HFFc6 (cell line): ENCODE measurements at places on chromosomes 5 and 9. TPM values are rescaled to one million over a fixed set of nuclear protein-coding genes. Genes with fewer than 3 reads are reported as not detected.

DNA sequence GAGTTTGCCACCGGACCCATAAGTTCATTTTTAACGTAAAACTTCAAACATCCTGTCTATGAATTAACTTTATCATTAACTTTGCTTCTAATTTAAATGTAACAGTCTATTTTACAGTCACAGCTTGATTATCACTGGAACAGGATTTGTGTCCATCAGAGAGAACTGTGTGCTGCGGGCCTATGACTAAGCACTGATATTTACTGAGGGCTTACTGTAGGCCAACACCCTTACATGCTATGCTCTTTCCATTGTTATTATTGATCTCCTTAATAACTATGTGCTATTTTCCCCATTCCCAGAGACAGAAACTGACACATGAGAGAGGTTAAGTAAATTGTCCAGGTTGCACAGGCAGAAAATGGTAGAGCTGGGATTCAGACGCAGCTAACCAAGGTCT is 24.0 kb upstream of the GPR151 start:
- DNase-seq, result no peak

- peak; percentile 90 for DNase-seq
Observed at GRCh38 chr5:41835645-41836044, 34.6 kb downstream of the OXCT1 start.

The SLC6A18 gene
- total RNA-seq, result not detected in 3 replicates

GRCh38 chr9:22124263-22125011 is 115.3 kb upstream of the CDKN2B start:
- DNase-seq, result no peak

The DND1 gene
- 0.37 to 0.59 TPM (median 0.53 TPM) in 3 replicates for total RNA-seq

The WNT8A gene
- total RNA-seq, result not detected in 2 replicates

The ANXA2R gene
- total RNA-seq, result 0.67 to 0.99 TPM (median 0.78 TPM) in 3 replicates

DNA sequence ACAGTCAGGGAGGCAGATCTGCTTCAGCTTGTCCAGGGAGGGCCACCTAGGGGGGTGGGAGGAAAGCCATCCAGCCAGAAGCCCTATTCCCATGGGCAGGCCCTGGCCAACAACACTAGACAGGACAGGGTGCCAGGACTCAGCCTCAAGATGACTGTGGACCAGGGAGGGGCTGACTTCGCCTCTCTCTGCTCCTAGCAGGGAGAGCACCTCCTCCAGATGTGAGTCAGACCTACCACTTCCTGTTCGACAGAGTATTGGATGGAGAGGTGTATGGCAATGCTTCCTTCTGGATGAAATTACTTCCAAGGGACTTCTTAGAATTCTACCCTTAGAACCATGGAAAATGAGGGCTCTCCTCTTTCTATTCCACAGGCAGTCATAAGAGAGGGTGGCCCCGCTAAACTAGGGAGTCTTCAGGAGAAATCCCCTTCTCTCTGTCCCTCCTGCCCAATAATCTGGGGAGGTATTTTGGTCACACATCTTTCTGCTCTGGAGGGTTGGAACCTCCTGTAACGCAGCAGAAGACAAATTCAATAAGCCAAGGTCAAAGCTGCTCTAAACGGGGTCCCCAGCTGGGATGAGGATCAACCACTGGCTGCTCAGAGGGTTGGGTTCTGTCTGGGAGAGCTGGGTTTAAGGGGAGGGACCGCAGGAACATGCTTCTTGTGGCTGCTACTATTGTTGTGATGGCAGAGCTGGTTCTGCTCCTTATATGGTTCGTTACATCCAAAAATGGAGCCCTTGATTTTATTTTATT is 23.2 kb upstream of the RCL1 start:
- peak; percentile 23 for DNase-seq

The PGM5 gene
- 0.85 TPM in 1 of 3 replicates, not detected in the others for total RNA-seq

The PTGDS gene
- total RNA-seq, result not detected in 3 replicates

The PCDHGB2 gene
- 5.2 to 9.6 TPM (median 9.0 TPM) in 3 replicates for total RNA-seq

DNA sequence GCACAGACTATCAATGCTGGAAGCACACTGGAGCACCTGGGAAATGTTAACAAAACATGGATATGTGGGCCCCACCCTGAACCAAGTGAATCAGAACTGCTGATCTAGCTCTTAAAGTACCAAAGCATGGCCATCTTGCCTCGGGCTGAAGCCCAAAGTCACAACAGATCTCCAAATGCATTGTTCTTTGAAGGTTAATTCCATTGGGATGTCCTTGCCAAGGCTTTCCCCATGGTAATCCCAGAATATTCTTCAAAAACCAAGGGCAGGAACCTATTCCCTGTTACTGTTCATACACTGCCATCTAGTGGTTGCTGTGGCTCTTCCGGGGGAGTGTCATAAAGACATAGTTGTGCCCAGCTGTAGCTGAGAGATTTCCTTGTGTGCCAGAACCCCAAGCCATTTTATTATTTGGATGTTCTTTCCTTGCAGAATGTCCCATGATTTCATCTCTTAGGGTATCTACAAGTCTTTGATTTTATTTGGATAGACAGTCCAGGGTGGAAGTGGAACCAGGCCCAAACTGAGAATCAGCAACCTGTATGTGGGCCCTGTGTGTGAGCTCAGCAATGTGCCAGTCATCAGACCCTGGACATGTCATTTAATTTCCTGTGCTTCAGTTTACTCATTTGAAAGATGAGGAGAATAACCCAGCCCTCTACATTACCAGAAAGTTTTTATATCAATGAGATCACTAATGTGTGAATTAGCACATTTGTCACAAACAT is 290.0 kb downstream of the ACTL7B start:
- peak; percentile 74 for DNase-seq

The ADAMTSL1 gene
- 38.1 to 90.1 TPM (median 49.4 TPM) in 3 replicates for total RNA-seq

- no peak for DNase-seq
Observed at GRCh38 chr5:112010475-112010874, 253.5 kb upstream of the NREP start.

The SHOC1 gene
- total RNA-seq, result not detected in 3 replicates

GRCh38 chr5:40984884-40985283 is 75.6 kb downstream of the C7 start:
- DNase-seq, result peak; percentile 55

DNA sequence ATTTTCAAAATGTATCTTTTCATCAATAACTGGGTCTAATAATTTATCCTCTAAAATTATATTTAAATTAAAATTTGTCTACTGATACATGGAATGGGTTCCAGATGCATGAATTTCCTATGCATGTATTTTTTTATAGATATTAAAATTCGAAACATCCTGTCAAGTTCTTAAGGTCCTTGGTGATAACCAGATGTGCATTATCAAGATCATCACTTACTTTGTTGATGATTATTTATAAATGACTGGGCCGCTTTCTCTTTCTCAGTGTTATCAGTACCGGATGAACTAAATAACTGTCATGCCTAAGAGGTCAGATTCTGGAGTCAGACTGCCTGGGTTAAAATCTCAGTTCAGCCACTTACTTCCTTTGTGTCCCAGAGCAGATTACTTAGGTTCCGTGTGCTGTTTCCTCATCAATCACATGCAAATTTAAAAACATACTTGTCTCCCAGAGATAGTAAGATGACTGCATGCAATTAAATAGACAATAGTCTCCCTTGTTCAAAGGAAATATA is 124.3 kb downstream of the TEX10 start:
- no peak for DNase-seq

The PRKACG gene
- not detected in 3 replicates for total RNA-seq

DNA sequence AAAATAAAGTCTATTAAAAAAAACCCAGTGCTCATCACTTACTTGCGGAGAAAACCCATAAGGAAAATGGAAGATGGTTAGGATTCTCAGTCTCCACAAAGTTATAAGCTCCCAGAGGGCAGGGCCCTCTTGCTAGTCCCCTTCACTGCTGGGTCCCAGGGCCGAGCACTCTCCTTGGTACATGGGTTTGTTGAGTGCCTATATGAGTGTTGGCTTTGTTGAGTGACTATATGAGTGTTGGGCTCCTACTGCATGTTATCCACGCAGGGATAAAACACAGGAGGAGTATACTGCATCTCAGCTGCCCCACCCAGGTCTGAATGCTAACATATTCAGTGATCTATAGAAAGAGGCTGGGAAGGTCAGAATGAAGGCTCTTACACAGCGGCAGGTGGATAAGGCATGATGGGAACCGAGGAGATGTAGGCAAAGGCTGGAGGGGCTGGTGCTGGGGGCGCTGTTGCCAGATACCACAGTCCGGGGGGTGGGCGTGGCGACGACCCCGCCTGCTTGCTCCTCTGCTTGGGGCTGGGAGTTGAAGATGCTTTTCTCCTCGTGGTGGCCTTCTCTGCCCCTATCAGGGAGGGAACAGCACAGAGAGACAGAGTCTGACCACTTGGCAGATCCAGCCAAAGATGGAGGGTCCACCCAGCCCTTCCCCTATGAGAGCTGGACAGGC is 11.6 kb downstream of the ORM2 start:
- no peak for DNase-seq

- no peak for DNase-seq
Observed at GRCh38 chr5:39505363-39505762, 80.6 kb upstream of the DAB2 start.

GRCh38 chr9:92003308-92004044 is 53.4 kb upstream of the ROR2 start:
- DNase-seq, result no peak

DNA sequence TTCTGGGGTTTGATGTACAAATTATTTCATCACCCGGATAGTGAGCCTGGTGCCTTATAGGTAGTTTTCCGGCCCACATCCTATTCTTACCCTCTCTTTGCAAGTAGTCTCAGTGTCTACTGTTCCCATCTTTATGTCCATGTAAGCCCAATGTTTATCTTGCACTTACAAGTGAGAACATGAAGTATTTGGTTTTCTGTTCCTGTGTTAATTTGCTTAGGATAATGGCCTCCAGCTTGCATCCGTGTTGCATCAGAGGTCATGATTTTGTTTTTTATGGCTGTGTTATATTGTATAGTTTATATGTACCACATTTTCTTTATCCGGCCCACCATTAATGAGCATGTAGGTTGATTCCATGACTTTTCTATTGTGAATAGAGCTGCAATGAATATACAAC is 136.5 kb downstream of the PRR16 start:
- no peak for DNase-seq

DNA sequence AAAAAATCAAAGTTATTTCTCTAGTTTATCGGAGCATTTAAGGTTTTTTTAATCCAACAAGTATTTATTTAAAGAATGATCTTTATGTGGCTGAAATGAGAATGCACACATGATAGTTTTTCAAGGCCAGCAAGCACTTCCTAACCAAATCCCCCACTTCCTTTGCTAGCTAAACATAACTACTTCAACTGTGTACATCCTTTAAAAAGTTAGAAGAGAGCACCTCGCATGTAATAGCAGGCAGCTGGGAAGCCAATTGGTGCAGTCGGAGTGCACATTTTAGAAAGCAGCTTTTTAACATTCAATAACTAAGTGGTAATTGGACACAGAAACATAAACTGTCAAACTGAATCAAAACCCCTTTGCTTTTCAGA is 245.7 kb downstream of the BNC2 start:
- no peak for DNase-seq

GRCh38 chr9:109986521-109986991 is 206.6 kb downstream of the PALM2AKAP2 start:
- peak; percentile 93 for DNase-seq

The ODF2 gene
- 31.1 and 40.8 TPM in 2 replicates for total RNA-seq

GRCh38 chr5:57042524-57042931 is 90.6 kb upstream of the MIER3 start:
- DNase-seq, result no peak

DNA sequence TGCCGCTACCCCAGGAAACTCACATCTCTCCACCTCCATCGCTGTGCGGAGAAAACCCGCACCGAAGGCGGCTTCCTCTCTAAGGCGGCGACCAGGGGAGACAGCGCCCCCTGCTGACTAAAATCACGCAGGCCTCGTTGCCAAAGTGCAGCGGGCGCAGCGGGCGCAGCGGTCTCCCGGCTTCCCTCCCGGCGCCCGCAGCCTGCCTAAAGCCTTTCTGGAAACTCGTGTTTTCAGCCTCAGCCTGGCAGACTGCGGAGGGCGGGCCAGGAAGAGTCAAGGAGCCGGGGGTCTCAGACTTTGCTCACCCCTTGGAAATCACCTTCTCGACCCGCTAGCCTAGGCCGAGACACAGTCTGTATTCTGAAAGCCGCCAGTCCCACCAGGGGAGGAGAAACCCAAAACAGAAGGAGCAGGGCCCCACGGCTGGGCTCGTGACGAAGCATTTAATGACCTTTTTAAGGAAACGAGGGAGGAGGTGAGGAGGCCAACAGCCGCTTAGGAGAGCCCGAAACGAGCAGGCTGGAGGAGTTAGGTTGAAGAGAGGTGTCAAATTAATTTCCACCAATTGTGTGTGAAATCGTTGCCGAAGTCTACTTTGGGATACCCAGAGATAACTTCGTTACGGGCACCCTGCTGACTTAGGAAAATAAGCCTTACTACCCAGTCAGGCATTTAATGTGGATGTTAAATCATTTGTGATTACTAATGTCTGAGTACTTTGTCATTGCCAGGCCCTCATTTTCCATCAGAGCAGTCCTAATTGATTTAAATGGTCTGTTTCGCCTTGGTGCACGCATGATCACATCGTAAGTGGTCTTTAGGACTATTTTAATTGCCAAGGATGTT is 7.3 kb upstream of the FOXB2 start:
- no peak for DNase-seq

DNA sequence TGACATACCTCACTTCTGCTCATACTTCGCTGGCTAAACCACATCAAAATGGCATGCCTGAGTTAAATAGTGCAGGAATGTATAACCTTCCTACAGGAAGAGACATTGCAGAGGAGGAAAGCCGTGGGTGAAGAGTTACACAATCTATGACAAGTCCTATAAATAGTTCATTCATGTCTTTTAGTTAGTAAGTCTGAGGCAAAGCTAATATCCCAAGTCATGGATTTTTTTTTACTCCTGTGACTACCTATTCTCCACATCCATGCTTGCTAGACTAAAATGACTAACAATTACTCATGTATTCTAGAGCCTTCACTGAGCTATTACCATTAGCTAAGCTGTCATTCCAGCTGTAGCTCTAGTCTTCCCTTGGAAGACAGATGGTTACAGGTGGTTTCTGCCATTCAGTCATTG is 391.3 kb downstream of the NR2F1-AS1 start:
- peak; percentile 95 for DNase-seq

DNA sequence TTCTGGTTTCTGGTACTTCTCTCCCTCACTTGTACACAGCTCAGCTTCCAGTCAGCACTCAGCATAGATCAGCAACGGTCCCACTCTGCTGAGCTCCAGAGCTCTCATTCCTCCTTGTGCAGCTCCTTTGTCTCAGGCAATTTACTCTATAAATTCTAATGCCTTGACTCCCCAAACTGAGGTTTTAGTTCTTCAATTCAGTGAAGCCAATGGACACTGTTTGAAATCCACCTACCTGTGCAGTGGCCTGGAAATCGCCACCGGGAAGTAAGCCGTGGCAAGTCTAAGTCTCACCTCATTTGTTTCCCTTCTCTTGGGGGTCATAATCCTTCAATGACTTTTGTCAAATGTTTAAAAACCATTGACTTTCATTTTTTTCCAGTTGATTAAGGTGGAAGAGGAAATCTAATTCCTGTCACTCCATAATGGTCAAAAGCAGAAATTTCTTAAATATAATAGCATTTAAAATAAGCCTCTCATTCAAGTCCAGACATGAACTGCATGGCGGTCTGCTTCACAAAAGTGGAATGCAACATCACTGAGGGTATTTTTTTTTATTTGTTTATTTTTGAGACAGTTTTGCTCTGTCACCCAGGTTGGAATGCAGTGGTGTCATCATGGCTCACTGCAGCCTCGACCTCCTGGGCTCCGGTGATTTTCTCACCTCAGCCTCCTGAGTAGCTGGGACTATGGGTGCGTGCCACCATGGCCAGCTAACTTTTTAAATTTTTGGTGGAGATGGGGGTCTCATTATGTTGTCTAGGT is 79.6 kb downstream of the C7 start:
- DNase-seq, result no peak

The NOXA1 gene
- total RNA-seq, result 0.28 to 0.51 TPM in 2 of 3 replicates, not detected in the other

- DNase-seq, result no peak
Observed at GRCh38 chr5:142842994-142843905, 73.1 kb downstream of the ARHGAP26 start.
